ENCODE measurements at places on chromosomes 12 and 14. TPM values are rescaled to one million over a fixed set of nuclear protein-coding genes. Genes with fewer than 3 reads are reported as not detected.

DNA sequence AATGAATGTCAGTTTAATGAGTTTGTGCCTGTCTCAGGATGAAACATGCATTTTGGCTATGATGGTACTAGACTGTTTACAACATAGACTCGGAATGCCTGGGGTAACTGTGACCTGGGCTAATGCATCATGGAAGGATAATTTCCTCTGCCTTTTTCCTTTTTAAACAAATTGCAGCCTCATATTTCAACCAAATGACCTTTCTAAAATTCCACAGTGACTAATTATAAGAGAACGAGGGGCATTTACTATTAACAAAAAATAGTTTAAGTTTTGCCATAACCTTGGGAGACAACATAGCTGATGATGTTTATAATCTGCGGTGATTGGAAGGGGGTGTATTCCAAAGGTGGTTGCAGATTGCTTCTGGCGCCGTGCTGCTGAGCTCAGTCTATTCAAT is 1140.5 kb downstream of the GALC start:
- no peak overlapping the region for H3K4me3 ChIP-seq
- DNase-seq: no peak
- no peaks in the 10 kb centered on the region for H3K4me1 ChIP-seq
- H3K36me3 ChIP-seq: no peaks in the 10 kb centered on the region
- H3K27ac ChIP-seq: no peak overlapping the region
- H3K27me3 ChIP-seq: no peaks in the 10 kb centered on the region

ETFBKMT gene
- total RNA-seq: 1.7 TPM

RNF212B gene
- 1.2 TPM for total RNA-seq

DNA sequence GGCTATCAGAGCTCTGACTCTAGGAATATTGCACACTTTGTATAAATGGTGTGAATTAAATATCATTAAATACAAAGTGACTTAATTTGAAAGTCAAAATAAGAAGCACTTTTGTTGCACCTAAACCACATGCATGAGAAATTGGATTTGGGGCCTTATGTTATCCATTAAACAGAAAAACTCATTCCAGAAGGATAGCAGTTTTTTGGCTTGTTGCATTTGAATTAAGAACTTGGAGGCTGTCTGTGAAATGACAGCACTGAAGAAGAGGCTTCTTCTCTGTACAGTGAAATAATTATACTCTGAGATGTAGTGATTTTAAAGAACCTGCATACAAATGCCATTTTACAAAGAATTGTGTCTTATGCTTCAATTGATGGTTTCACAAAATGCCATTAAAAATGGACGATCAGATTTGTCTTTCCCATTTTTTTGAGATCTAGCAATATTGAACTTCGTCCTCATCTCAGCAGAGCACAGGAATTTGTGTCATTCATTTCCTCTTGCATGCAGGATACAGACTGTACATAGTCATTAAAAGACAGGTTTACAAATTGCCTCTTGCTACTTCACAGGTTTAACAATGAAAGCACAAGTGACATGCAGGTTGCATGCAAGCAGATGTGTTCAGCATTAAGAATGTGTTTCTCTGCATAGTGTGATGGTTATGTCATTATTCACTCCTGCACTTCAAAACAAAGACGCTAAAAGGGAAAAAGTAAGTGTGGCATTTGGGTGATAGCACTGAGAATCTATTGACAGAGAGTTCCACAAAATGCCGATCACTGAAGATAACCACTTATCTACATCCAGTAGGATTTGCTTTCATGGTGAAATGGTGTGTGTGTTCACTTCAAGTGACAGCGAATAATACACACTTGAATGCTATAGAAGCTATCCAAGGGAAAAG is 35.9 kb upstream of the PYGL start:
- H3K27me3 ChIP-seq: no peaks in the 10 kb centered on the region
- no peak for DNase-seq
- H3K36me3 ChIP-seq: no peaks in the 10 kb centered on the region

DNA sequence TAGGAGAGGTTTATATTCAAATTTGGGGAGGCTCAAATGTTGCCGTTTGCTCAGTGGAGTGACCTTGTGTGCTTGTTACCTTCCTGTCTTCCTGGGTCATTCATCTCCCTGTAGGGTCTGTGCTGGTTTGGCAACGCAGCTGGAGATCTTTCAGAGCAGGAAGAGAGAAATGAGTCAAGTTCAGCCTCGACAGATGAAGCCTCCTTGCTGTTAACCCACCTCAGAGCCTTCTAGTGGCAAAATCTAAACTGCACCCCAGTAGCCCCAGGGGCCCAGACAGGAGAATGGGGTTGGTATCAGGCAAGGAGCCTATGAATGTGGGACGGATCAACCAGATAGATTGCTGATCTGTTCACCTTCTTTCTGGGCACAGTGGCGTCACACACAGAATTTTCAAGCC is 999.3 kb downstream of the VRK1 start:
- no peak for DNase-seq
- no peak overlapping the region for H3K4me3 ChIP-seq

DNA sequence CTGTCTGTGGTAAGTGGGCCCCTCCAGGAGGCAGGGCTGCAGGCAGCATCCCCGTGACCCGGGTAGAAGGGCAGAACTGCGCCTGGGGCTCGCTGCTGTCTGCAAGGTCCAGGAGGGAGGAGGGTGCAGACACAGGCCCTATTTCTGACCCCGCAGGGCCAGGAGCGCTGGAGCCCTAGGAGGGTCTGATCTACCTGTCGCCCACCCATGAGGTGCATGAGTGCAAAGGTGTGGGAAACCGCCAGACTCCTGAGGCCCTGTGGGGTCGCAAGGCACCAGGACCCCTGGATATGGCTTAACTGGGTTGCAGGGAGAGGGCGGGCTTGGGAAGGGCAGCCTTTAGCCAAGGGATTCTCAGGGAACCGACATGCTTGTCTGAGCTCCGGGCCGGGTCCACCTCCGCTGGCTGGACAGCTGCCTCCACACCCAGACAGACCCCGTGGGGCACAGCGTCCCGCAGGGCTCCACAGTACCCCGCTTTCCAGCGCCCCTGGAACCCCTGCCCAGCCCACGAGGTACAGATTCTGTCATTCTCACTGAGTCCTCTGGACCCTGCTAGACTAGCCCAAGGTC is 72.9 kb upstream of the TSPAN11 start:
- no peaks in the 10 kb centered on the region for H3K27me3 ChIP-seq
- no peak overlapping the region for H3K27ac ChIP-seq

DNA sequence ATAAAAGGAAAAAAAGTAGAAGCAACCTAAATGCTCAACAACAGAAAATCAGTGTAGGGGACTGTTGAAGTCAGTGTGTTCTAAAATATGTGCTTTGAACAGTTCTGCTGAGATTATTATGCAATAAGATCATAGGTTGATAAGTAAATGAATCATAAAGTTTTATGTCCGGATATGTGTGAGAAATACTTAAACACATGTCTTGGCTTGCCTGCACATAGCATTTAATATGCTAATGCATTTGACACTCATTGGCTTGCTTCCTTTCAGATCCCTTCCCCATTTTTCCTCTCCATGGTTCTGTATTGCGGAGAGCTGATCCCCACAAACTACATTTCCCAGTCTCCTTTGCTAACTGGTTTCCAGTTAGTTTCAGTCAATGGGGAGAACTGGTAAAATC is 573.8 kb upstream of the TBX3 start:
- H3K27me3 ChIP-seq: no peaks in the 10 kb centered on the region
- no peaks in the 10 kb centered on the region for H3K36me3 ChIP-seq
- H3K27ac ChIP-seq: no peak overlapping the region
- DNase-seq: no peak
- no peaks in the 10 kb centered on the region for H3K4me1 ChIP-seq

DNA sequence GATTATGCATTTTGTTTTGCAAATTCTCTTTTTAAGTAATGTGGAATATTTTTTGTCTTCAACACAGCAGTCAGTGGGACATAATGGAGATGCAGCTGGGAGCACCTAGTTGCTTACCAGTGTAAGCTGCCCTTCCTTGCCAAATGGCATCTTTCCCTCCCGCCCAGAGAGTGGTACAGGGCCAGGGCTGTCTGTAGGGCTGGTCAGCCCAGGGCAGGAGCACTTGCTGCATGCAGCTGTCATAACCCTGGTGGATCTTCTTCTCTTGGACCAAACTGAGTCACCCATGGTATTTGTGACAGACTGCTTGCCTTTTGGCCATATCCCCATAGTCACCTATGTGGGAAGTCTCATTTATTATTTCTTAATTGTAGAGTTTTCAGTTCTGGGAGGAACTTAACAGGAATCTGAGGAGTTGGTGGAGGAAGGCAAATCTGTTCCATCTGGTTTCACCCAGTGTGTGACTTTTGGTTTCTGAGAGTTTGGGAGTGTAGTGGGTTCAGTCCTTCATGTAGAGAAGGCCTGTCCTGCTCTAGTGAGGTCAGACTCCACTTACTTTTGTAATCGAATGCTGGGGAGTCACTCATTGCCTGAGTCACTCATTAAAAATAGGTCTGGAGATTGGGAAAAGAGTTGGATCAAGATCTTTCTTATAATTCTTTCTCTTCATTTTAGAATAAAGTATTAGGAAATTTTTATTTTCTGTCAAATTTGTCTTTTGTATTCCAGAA is 62.0 kb upstream of the ASPG start:
- no peaks in the 10 kb centered on the region for H3K36me3 ChIP-seq
- no peaks in the 10 kb centered on the region for H3K4me1 ChIP-seq
- H3K27me3 ChIP-seq: no peaks in the 10 kb centered on the region
- DNase-seq: no peak
- no peak overlapping the region for H3K4me3 ChIP-seq

SERPINA12 gene
- not detected for total RNA-seq

GRCh38 chr14:72925171-72925759 is 999 bp upstream of the DCAF4 start:
- H3K27ac ChIP-seq: no peak overlapping the region
- peak overlapping the region; percentile 66 for H3K4me3 ChIP-seq
- H3K27me3 ChIP-seq: peaks cover 7% of the 10 kb centered on the region
- no peaks in the 10 kb centered on the region for H3K4me1 ChIP-seq

DNA sequence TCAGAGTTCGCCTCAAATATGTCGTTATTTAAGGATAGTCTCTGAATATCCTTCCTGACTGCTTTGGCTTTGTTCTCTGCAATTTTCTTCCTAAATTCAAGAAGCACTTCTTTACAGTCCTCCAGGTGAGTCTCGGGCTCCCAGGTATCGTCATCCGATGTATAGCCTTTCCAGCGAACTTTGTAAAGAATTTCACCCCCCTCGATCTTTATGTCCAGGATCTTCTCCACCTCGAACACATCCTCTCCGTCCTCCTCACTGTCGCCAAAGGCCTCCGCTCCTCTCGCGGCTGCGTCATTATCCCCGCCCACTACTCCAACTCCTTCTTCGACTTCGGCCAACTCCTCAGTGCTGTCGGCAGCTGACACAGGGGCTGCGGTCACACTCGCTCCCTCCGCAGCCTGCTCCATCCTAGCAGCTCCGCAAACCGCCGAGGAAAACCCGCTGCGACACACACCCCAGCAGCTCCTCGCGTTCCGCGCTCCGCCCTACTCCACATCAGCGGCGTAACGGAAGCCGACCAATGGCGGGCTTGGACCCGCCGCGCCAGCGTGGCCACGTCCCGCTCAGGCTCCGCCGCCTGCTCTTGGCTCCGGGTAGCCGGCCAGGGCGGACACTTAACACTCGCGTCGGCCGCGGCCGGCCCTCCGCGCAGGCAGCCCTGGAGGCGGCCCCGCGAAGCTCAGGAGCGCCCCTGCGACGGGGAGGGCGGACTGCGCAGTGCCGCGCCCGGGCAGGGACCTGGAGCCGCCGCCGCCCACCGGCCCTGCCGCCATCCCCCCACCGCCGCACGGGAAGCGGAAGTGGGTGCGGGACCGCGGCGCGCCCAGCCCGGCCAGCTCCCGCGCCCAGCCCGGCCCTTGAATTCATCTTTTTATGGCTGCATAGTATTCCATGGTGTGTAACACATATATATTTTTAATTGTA is 4.1 kb downstream of the CD163L1 start:
- no peaks in the 10 kb centered on the region for H3K27me3 ChIP-seq
- H3K36me3 ChIP-seq: no peaks in the 10 kb centered on the region
- peak overlapping the region; percentile 60 for H3K27ac ChIP-seq
- H3K4me3 ChIP-seq: peak overlapping the region; percentile 42
- 0 out of 2 replicates have a peak, but pooled peaks cover 2% of the 10 kb centered on the region for H3K4me1 ChIP-seq
- peak; percentile 31 for DNase-seq

AQP2 gene
- not detected for total RNA-seq

SIRT4 gene
- total RNA-seq: 4.1 TPM

RNASE3 gene
- not detected for total RNA-seq

STAB2 gene
- total RNA-seq: not detected

DNA sequence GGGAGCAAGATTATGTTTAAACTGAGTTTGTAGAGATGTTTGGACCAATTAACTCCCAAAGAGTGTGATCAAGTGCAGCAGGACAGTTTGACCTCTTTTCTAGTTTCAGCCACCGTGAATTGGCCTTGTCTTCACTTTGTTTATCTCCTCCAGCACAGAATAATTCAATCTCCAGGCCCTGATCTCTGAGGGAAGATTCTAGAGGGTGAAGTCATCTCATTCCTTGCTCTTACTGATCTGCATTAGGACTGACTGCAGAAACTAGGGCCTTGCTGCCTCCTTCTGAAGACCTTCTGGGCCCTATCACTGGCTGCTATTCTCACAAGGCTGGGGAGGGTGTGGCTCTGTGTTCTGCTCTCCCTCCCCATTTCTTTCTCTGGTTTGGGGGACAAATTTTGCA is 29.4 kb downstream of the C12orf75 start:
- no peak for DNase-seq
- H3K36me3 ChIP-seq: no peaks in the 10 kb centered on the region
- H3K27ac ChIP-seq: no peak overlapping the region
- H3K4me1 ChIP-seq: no peaks in the 10 kb centered on the region
- H3K4me3 ChIP-seq: no peak overlapping the region

DNA sequence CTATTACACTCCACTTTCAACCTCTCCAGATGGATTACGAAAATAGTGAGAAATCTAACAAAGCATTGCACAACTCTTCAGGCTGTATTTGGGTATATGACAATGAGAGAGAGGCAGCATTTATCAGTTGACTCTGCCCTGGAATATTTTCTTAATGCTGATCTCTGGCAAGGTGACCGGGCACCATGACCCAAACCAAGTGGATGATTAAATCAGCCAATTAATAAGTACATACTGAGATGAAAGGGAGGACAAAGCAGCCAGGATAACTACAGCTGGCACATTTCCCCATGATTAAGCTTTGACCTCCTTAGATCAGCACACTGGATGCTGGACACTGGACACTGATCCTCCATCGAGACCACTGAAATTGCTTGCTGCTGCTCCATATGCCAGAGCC is 218.2 kb downstream of the ASCL1 start:
- no peaks in the 10 kb centered on the region for H3K36me3 ChIP-seq
- H3K27ac ChIP-seq: no peak overlapping the region
- no peak overlapping the region for H3K4me3 ChIP-seq
- no peak for DNase-seq

DNA sequence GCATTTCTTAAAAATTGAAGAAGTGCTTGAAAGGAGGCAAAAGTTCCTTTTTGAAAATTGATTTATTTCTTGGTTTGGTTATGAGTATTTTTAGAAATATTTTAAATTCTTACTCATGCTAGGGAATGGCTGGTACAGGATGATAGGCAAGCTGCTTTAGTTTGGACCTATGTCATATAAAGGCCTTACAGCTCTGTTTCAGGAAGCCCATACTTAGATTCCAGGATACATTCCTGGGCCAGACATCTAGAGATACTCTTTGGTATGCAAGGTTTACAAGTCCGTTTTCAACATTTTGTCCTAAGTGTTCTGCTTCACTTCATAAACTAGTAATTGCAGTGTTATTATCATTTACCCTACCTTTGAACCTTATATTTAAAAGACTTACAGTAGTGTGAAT is 186.8 kb downstream of the FUT8 start:
- H3K4me3 ChIP-seq: no peak overlapping the region
- DNase-seq: no peak
- H3K27me3 ChIP-seq: no peaks in the 10 kb centered on the region
- H3K27ac ChIP-seq: no peak overlapping the region
- H3K4me1 ChIP-seq: peaks cover 1% of the 10 kb centered on the region
- no peaks in the 10 kb centered on the region for H3K36me3 ChIP-seq

AACS gene
- total RNA-seq: 52.4 TPM

JKAMP gene
- total RNA-seq: 34.9 TPM

ST8SIA1 gene
- 4.4 TPM for total RNA-seq

RASSF8 gene
- total RNA-seq: 46.7 TPM

DPPA3 gene
- total RNA-seq: 1.2 TPM

Measured in H1 (cell line).